ENCODE measurements at places on chromosomes 6 and 20.
A peak's percentile ranks its signal among the peaks of the same experiment; 100 is the strongest.

DNA sequence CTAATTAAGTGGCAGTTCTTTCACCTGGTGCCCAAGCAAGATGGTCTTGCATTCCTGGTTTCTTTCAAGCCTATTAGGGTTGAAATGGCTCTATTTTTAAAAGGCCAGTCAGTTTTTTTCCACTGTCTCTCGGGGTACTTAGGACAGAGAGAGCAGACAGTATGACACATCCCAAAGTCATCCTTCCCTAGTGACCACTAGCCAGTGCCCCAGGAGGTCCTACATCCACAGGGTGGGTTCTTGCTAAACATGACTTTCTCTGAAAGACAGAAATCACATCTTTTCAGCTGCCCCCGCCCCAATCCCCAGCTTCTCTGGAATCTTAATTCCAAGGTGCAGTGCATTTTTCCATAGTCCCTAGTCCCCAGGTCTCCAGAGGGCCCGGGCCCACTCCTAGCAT, 192.4 kb downstream of the SLC24A3 start:
- no peak for DNase-seq

- DNase-seq: no peak
Observed at GRCh38 chr20:31695849-31696804, 26.5 kb downstream of the BCL2L1 start.

GRCh38 chr6:163565140-163565539, 150.6 kb downstream of the QKI start:
- no peak for DNase-seq

DNA sequence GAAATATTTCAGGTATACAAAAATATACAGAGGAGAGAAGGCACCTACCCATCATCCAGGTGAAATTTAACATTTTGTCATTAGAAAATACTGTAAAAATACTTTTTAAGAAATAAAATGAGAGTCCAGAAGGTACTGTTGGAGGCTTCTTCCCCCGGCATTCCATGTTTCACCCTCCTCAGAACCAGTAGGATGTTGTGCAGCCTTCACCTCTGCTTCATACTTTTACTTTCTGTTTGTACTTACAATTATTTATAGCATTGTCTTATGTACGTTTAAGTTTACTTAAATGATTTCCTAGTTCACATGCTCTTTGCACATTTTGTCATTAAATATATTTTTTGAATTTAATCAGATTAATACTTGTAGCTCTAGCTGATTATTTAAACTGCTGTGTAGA, 30.9 kb downstream of the TMEM200A start:
- DNase-seq: no peak

DNA sequence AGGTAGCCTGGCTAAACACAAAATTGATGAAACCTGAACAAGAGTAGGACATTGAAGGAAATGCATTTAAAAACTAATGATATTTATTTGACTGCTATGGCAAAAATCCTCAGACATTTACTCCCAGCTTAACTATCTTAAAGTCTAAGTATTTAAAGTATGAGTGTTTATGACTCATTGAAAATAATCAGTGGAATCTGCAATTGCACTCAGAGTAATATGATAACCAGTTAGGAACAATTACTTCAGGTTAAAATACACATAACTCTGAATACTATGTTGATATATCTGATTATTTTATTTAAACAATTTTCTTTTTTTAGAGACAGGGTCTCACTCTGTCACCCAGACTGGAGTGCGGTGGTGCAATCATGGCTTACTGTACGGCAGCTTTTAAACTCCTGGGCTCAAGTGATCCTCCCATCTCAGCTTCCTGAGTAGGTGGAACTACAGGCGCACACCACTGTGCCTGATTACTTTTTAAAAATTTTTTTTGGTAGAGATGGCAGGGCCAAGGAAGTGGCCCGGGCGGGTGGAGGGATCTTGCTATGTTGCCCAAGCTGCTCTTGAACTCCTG, 43.9 kb downstream of the FILIP1 start:
- DNase-seq: no peak

DNA sequence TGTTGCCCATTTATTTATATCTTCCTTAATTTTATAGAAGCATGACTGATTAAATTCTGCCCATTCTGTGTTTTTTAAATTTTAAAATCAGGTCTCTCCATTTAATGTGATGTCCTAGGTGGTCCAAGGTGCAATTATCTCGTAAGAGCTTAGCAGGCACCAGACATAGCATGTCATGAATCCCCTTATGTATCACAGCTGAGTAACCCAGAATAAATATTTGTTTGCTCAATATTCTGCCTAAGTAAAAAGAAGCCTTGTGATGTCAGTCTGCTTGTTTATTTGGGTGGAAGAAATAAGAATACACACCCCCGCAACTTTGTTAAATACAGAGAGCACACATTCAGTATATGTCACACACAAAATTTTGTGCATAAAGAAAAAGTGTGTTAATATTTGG, 211.3 kb downstream of the FARS2 start:
- no peak for DNase-seq

GRCh38 chr6:116812051-116812650, 16.7 kb downstream of the GPRC6A start:
- DNase-seq: no peak

- no peak for DNase-seq
Observed at GRCh38 chr20:57844626-57845596, 135.1 kb upstream of the PMEPA1 start.

DNA sequence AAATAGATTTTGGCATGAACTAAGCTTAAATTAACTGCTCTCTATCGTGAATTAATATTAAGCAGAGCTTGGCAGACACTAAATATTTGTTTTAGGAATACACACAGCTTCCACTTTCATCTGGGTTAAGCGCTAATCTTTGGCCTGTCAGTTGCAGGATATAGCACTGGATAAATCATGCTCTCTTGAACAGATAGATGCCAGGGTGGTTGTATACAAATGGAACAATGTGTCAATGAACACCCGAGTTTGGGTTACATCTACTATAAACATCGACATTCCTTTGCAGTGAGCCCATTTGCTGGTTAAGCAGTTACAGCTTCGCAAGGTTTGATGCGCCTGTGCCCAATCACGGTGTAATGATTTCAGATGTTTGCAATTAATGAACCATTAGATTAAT, 338.2 kb upstream of the ZFP64 start:
- DNase-seq: no peak

DNA sequence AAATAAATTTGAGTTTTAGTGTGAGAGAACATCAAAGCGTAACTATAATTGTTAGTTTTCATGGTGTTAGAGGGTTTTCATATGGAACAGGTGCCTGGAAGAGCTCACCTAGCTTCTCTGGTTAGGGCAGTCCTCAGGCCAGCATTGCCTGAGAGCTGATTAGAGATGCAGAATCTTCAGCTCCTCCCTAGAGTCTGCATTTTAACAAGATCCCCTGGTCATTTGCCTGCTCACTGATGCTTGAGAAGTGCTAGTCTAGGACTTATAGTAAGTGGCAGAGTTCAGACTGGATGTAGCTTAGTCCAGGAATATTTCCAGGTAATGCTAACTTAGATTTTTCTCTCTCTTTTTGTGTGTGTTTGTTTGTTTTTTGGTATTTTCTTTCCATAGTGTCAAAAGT, 21.7 kb upstream of the SMIM26 start:
- DNase-seq: no peak

GRCh38 chr6:4439159-4439558, 303.8 kb upstream of the ECI2 start:
- DNase-seq: no peak

- no peak for DNase-seq
Observed at GRCh38 chr6:152720974-152721373, 23.3 kb downstream of the MYCT1 start.

GRCh38 chr6:145836170-145836569, 21.6 kb upstream of the FBXO30 start:
- peak; percentile 9 for DNase-seq

DNA sequence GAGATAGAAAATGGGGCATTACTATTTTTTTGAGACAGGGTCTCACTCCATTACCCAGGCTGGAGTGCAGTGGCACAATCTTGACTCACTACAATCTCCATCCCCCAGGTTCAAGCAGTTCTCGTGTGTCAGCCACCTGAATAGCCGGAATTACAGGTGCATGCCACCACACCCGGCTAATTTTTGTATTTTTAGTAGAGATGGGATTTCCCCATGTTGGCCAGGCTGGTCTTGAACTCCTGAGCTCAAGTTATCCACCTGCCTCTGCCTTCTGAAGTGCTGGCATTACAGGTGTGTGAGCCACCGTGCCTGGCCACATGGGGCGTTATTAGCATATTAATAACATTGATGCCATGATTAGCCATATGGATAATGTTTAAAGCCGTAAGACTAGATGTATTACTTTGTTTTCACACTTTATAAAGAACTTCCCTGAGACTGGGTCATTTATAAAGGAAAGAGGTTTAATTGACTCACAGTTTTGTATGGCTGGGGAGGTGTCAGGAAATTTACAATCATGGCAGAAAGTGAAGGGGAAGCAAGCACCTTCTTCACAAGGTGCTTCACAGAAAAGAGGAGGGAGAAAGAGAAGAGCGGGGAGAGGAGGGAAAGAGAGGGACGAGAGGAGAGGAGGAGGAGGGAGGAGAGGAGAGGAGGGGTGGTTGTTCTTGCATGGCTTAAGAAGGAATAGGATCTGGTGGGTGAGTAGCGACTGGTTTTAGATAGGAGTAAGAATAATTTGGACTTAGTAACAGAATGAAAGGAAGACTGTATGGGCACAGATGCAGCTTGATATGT, 51.9 kb downstream of the MYO6 start:
- no peak for DNase-seq

- DNase-seq: no peak
Observed at GRCh38 chr6:112010328-112010727, 43.6 kb upstream of the CCN6 start.

- DNase-seq: no peak
Observed at GRCh38 chr20:51388756-51389542, 153.6 kb downstream of the NFATC2 start.

- peak; percentile 24 for DNase-seq
Observed at GRCh38 chr20:3980260-3981131, 34.9 kb downstream of the RNF24 start.

GRCh38 chr6:84314377-84314898, 87.0 kb upstream of the CEP162 start:
- DNase-seq: no peak

Measured in iPS-NIHi11 (cell line).